ENCODE measurements at places on chromosomes 4 and X.

- no peak for DNase-seq
Measured at GRCh38 chr4:144647095-144647561, 1.2 kb downstream of the HHIP start.

DNA sequence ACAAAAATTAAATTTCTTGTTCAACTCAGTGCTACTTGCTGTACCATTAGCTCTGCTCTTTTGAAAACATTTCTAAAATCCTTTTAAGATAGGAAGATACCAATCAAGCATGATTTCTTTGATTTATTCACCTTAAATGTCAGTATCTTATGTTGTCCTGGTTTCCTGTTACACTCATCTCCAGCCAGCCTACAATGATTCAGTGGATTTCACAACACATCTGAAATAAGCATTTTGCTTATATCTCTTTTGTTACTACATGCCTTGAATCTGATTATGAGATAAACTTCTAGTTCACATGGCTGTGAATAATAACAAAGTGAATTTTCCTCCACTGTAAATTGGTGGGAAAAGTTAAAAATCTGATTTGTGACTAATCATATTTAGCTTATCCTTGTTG, 112.5 kb upstream of the BMP3 start:
- DNase-seq = no peak

GRCh38 chr4:5701971-5702370, 6.4 kb downstream of the EVC2 start:
- no peak for DNase-seq

DNA sequence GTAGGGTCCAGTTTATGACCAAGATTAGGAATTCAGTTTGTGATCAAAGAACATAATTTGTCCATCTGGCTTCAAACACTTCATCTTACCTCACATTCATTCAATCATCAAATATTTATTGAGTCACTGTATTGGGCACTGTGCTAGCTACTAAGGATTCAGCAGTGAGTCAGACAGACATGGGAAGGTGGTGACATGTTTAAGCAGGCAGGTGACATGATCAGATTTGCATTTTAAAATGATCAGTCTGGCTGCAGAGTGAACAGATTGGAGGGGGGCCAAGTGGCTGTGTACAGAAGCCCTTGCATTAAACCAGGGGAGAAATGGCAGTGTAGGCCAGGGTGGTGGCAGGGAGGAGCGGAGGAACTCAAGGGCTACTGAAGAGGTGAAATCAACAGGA, 25.1 kb upstream of the APLN start:
- no peak for DNase-seq

DNA sequence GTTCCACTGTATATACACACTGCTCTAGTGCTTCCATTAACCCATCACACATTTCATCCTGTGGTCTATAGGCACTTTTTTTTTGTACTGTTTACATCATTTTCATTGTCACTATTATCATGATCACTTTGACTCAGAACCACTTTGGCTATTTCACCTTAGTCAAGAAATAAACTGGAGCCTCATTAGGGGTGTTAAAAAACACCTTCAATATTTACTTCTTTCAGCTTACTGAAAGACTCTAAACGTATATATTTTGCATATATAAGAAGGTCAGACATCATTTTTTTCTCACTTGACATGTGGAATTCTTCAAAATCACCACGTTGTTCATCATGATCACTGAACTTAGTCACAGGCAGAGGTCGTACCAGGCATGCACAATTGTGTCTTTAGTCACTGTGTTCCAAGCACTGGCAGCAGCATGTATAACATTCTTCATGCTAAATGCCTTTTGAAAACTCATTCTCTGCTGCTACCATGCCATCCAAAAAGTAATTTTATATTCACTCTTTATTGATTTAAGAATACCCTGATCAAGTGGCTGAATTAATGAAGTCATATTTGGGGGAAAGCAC, 229.2 kb upstream of the ARSJ start:
- DNase-seq = no peak

DNA sequence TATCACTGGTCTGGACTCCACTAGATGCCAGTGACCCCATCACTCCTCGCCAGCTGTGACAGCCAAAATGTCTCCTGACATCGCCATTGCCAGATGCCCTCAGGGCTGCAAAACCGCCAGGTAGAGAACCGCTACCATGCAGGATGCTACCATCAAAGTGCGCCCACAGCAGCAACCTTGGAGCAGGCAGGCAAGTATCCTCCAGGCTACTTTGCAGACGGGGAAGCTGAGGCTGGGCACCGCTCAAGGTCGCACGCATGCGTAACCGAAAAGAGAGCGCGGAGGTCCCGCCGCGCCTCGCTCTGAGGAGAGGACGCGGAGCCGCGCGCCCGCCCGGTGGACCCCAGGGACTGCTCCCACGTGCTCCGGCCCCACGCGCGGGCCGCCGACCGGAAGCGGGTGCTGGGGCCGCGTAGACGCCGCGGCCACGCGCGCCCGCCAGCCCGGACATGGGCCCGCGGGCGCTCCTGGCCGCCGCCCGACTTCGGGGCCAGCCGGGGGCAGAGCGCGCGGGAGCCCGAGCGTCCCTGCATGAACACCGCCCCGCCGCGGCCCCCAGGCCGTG, at the start of gene STS:
Gene STS (plus strand): TSS at position 300 of the 565 bp plus-strand sequence. CDS start 105,488 bp downstream, outside the sequence.
- peak; percentile 12 for DNase-seq

DNA sequence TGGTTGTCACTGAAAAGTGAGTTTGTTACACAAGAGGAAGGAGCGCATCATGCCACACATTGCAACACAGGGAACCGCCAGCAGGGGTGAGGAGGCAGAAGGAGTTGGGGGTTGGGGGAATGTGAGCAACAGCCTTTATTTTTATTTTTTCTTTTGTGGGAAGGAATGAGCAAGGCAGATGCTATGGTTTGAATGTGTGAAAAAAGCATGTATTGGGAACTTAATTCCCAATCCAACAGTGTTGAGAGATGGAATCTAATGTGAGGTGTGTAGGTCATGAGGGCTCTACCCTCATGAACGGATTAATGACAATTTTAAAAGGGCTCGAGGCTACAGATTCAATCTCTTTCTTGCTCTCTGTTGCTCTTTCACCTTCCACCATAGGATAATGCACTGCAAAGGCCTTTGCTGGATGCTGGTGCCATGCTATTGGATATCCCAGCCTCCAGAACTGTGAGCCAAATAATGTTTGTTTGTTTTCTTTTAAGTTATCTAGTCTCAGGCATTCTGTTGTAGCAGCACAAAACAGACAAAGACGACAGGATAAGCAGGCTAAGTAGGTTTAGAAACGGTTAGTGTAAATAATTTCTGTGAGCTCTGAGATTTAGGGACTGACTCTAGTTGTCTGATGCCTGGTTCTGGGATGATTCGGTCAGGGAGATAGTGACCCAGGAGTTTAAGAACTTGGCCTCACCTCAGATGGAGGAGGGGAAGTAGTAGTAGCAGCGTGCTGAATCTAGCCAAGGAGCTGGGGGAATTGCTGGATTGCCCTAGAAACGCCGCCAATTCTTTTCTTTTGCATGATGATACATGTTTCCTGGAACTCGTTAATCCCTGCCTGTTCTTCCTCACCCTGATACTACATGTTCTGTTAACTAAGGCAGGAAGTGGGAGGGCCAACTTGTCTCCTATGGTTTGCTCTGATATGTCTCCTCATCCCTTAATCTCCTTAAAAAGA, 156.6 kb upstream of the CTSO start:
- no peak for DNase-seq

GRCh38 chr4:26870576-26871262, 10.1 kb downstream of the STIM2 start:
- no peak for DNase-seq

DNA sequence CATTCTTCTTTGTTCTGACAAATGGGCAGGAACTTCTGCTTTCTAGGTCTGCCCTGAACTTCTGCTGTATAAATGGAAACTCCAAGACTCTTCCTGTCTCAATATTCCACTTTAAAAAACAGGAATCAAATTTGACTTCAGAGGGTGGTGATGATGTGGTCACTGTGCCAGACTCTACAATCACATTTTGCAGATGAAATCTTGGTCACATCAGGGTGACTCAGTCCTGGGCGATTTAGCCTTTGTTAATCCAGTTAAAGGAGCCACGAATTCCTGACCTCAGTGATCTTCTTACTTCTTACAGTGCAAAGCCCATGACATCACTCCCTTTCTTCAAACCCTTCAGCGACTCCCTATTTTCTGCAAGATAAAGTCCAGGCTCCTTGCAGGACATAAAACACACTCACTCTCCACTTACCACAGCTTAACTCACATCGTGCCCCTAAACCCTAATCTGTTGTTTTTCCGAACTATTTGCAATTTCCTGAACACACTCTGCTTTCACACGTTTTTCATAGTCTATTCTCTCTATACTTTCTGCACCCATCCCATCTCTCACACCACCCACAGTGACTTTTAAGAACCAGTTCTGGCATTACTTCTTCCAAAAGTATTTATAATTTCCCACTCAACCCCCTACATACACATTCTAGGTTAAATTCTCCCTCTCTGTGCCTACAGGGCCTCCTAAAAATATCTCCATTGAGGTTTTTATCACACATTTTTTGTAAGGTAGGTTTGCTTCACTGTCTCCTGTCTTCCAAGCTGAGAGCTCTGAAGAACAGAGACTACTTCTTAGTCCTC, 11.1 kb downstream of the GASK1B start:
- no peak for DNase-seq

- DNase-seq = no peak
Measured at GRCh38 chrX:83508006-83508405, at the start of gene POU3F4. Gene POU3F4, plus strand, starts transcription at chrX:83508290. Its CDS starts 35 bp downstream, at chrX:83508325.

GRCh38 chrX:112834031-112834845, 6.4 kb downstream of the AMOT start:
- DNase-seq = no peak

- no peak for DNase-seq
Measured at GRCh38 chr4:163380703-163381102, 37.0 kb downstream of the NPY5R start.

DNA sequence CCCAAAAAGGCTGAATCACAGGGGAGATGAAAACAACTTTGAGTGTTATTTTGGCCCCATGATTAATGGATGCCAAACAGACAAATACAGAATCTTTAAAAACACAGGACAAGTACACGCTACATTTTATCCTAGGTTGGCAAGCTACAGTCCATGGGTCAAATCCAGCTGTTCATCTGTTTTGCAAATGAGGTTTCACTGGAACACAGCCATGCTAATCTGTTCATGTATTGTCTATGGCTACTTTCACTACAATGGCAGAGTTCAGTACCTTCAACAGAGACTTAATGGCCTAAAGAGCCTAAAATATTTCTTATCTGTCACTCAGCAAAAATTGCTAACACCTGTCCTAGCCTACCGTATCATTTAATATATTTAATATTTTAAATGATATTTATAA, 1548.5 kb upstream of the IGFBP7 start:
- DNase-seq = no peak

GRCh38 chrX:40573763-40574162, 7.0 kb upstream of the ATP6AP2 start:
- no peak for DNase-seq

DNA sequence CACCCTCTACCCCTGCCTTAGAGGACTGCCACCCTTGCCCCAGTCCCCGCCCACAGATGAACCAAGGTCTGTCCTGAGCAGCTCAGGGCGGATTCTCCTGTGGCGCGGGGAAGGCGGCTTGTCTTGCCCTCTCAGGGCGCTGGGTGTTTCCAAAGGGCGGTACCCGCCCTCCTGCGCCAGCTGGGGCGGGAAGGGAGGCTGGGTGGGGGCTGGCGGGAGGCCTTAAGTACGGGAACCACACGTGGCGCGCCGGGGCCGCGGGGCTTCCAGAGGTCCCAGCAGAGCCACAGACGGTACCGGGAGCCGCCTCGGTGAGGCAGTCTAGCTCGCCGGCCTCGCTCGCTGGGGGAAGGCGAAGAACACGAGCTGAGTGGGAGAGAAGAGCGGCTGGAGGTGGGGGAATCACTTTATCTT, 361.1 kb downstream of the MID1IP1 start:
- DNase-seq = no peak

DNA sequence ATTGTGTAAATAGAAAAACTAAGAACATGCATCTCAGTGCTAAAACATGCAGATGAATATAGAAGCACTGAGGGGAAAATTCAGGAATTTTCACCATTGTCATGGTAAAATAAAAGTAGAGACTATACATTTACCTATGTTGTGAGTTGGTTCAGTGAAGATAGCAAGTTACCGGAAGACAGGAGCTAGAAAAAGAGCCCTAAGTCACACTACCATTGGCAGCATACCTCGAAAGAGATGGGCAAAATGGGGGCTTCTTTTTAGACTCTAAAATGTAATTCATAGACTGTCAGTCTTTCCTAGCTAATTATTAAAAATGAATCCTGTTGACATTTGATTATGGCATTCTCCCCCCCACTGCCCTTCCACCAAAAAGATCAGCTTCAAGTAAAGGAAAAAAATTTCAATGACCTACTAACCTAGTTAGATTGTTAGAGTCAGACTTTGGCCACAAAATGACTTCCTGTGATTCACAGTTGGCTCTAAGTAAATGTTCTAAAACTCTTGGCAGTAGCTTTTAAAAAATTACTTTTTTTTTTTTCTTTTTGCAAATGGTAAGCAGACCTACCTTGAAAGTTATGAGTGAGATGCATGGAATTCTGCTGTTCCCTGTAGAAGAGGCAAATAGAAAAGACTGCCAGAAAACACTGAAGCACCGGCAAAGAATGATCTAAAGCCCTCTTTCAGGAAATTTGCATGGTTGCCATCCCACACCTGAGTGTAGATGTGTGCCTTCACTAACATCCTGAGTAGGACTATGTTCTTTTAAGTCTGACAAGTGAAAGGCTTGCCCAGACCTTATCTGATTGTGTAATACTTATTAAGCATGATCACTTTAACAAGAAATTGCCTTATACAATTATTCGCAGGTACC, 26.4 kb upstream of the ARSJ start:
- no peak for DNase-seq

DNA sequence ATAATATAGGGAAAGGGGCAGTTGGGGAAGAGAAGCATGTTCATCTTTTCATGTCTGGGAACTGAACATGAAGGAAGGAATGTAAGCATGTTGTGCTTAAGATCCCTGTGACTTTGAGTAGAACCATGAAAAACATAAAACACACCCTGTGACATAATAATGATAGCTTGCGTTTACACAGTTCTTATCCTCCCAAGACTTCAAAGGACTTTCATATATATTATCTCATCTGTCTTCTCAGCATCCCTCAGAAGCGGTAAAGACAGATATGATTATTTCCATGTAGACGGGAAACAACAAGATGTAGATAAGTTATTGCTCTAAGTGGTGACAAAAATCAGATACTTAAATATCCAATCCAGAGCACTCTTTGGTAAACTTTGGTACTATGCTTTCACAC, 3.3 kb upstream of the SH3RF1 start:
- DNase-seq = no peak

DNA sequence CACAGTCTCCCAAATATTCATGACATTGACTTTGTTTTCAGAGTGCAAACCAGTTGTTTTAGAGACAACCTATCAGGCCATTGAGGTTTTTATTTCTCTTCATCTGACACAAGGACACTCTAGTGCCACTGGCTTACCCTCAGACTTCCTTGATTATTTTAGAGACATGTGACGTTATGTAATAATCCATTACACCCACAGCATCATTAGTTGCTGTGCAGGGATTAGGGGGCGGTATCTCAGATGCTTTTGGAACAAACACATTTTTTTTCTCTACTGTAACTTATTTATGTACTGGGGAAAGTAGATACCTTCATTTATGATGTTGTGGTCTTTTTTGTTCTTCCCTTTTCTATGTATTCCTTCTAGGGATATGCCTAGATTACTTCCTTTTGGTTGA, 2293.1 kb downstream of the PCDH7 start:
- no peak for DNase-seq

- DNase-seq = no peak
Measured at GRCh38 chr4:579543-580175, 3.6 kb upstream of the TMEM271 start.

All from activated gamma-delta T cell treated with anti-CD3 and anti-CD28 coated beads, Interleukin-2, amount 50 U/mL, for 16 hours (primary cell).